ENCODE measurements at places on chromosomes 7 and 10.

GRCh38 chr10:88473989-88474883, 108.9 kb downstream of the RNLS start:
- DNase-seq: no peak

- no peak for DNase-seq
Measured at GRCh38 chr10:69466689-69467088, 15.4 kb downstream of the TSPAN15 start.

- DNase-seq: no peak
Measured at GRCh38 chr10:69218831-69219230, 1.3 kb upstream of the HKDC1 start.

DNA sequence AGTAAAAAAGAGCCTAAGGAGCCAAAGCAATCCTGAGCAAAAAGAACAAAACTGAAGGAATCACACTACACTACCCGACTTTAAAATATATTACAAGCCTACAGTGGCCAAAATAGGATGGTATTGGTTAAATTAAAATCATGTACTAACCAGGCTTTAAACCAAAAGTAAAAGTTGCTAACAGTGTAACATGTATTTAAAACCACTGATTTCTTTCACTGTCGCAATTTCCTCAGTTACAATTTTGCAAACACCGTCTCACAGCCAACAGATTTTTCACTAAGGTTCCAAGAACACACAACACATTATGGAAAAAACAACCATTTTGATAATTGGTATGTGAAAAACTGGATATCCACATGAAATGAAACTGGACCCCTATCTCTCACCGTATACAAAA, 74.0 kb downstream of the JMJD1C start:
- no peak for DNase-seq

DNA sequence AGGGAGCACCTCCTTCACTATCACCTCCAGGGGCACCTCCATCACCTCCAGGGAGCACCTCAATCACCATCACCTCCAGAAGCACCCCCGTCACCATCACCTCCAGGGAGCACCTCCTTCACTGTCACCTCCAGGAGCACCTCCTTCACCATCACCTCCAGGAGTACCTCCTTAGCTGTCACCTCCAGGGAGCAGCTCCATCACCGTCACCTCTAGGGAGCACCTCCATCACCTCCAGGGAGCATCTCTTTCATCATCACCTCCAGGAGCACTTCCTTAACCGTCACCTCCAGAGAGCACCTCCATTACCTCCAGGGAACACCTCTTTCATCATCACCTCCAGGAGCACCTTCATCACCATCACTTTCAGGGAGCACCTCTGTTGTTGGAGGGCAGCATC, 103.0 kb downstream of the DNAJB6 start:
- no peak for DNase-seq

DNA sequence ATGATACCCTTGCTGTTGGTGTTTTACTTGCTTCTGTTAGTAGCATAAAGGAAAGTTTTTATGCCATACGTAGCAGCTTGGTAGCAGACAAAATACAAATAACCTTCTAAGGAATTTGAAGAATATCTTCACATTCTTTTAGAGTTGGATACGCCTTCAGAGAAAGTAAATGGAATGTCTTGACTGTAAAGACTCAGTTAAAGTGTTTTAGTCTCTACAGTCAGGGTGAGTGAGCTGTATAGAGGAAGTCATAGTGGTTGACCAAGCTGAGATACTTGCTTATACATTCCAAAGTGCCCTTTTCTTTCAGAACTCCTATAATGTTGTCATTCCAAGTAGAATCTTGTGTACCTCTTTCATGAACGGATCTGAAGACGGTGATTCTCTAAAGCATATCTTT, 37.7 kb downstream of the RABGEF1 start:
- no peak for DNase-seq

DNA sequence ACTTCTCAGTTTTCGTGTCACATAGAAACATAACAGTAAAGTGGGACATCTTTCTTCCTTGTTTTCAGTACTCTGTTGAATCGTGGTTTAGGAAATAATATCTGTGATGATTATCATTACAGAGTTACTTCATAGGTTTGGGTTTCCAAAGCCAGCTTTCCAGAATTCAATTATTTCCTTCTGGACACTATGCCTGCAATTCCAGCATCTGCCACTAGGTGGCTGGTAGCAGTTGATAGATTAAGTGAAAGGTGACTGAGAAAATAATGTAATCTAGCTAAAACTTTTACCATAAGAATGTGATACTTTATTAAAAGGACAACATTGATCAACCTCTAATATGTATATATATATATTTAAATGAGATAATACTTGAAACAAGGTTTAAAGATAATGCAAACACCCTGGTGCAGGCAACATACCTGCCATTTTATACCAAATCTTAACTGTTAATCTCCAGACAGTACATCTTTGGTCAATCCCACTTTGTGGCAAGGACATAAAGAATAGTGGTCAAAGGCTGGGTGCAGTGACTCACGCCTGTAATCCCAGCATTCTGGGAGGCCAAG, 102.6 kb downstream of the SH3PXD2A start:
- DNase-seq: no peak

GRCh38 chr7:96273716-96274115, 48.2 kb downstream of the SLC25A13 start:
- DNase-seq: no peak

- no peak for DNase-seq
Measured at GRCh38 chr10:24465124-24465874, 256.4 kb downstream of the KIAA1217 start.

DNA sequence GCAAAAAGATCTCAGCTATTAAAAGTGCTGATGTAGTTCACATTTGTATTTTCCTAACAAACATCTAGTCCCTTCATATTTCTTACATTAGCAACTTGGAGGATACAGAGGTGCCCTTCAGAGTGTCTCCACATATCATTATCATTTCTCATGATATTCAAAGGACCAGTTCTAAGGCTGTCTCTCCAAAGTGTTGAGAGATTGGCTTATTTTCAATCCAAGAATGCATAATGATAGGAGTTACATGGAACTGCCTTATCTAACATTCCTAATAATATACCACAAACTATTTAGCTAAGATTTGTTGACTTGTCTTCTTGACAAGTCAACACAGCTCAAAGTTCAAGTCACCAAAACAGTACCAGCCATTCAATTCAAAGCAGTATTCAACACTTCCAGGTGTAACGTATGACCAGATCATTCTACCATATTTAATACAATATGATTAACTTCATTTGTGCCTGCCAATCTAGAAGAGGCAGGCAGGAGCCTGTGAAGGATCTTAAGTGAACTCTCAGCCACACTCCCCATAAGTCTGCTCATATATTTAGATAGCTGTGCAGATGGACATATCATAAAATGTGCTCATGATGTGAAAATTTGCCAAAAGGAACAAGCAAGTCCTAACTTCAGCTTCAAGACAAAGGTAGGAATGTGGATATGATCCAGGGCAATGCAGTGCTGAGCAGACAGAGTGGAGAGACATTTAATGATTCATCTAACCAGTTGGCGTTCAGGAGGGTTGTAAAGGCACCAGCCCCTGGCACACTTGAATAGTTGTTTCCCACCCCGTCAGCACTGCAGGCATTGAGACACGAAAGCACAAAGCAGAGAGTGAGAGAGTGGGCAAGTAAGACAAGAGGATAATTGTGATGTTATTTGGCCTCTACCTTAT, 108.3 kb downstream of the MTERF1 start:
- DNase-seq: no peak

DNA sequence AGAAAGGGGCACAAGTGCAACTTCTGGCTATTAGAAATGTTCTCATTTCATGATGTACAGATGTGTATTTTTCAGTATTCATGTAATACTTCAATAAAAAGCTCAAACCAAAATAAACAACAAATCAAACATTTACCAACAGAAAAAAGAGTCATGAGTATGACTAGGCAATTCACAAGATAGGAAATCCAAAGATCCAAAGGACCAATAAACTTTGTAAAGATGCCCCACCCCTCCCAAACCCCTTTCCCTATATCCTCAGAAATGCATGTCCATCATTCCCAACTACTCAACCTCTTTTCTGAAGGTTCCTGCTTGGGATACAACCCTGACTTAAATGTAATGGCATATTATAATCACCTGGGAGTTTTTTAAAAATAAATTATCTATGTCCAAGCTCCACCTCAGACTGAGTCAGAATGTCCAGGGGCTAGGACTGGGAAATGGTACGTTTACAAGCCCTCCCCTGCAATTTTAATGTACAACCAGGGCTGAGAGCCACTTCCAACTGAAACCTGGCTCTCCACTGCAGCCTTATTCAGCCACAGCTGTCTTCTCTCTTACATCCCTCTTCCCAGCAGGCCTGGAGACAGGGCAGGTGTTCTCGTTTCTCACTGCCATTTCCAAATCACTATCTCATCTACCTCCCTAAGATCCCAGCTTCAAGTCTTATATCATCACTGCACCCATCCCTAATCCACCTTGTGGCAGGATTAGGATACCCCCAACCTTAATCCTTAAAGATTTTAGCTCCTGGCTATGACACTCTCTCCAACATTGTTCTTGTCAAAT, 36.5 kb downstream of the COA1 start:
- no peak for DNase-seq

DNA sequence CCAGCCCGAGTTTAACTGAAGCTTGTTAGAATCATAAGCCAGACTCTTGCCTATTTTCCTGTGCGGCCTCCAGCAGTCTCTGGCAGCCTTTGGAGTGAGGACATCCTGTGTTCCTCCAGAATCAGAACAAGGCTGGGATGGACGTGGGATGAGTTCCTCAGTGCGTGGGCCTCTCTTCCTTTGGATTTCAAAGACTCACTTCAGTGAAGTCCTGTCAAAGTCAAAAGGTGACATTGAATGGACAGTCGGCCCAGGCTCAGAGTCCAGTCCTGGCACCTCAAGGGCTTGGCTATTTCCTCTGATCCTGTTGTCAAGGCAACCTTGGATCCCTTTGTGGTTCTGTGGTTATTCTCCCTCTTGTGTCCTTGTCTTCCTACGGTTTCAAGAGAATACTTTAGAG, 21.4 kb upstream of the SMC3 start:
- no peak for DNase-seq

DNA sequence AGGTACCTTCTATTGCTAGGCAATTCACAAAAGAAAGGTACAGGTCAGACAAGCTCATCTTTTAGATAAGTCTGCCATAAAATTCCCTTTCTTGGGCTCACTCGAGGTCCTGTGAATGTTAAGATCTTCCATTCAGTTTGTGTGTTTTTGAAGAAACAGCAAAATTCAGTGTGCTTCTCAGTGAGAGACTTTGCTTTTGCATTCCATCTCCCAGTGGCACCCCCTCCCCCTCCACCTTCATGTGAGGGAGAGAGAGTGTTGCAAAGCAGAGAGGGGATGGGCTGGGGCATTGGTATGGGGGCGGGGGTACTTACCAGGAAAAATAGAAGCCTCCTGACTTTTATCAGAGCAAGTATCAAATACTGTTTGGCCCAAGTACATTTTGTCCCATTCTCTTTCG, 3.8 kb upstream of the TECTB start:
- DNase-seq: no peak

GRCh38 chr10:133397938-133398337, 4.0 kb downstream of the MTG1 start:
- no peak for DNase-seq

DNA sequence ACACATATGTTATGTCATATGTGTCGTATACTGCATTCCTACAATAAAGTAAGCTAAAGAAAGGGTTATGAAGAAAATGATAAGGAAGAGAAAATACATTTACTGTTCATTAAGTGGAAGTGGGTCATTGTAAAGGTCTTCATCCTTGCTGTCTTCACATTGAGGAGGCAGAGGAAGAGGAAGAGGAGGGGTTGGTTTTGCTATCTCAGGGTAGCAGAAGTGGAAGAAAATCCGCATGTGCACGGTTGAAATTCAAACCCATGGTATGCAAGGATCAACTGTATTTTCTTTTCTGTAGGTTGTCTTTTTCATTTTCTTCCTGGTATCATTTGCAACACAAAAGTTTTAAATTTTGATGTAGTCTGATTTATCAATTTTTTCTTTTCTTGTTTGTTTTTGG, 6.3 kb downstream of the PLEKHA8 start:
- DNase-seq: no peak

DNA sequence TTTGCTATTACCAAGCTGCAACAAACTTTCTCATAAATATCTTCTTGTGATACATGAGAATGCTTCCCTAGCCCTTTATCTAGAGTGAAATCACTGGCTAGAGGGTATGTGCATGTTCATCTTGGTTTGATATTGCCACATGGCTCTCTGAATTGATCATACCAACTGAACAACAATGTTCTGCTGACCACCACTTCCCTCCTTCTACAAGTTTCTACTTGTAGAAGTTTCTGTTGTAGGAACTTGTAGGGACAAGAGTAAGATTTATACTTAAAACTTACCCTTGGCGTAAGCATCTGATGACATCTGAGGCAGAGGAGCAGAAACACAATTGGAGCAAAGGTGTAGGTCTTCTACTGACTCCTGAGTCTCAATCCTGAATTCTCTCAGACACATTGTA, 86.3 kb upstream of the FAM13C start:
- DNase-seq: no peak

DNA sequence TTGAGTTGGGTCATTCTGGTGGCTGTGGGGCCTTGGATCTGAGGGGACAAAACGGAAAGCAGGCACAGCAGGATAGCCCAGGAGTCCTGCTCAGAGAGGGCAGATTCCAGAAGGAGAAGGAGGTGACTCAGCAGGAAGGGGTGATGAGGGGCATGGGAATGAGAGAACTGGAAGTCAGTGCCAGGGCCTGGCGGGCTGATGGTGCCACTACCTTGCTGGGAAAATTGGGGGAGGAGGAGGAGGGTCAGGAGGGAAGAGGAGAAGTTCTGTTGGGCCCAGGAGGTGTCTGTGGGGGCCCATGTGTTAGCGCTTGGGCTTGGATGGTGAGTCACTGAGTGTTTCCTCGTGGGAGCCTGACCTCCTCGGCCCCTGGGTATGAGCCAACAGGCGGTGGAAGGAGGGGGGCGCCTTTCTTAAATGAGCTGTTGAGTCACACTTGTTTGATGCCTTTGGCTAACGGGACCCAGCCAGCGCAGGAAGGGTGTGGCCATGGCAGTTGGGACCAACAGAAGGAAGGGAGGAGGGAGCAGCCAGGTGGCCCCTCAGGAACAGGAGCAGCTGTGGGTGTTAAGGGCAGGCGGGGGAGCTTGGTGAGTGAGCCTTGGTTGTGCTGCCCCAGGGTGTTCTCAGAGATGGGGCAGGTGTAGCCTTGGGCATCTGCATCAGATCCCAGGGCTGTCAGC, 130.0 kb upstream of the BTBD16 start:
- no peak for DNase-seq

- DNase-seq: no peak
Measured at GRCh38 chr7:12884033-12884432, 196.6 kb downstream of the ARL4A start.

GRCh38 chr10:77532068-77532467, 105.5 kb downstream of the KCNMA1 start:
- DNase-seq: no peak

GRCh38 chr10:47311193-47311931, 10.9 kb upstream of the GDF2 start:
- peak; percentile 17 for DNase-seq

GRCh38 chr7:6227294-6227846, 45.1 kb downstream of the CYTH3 start:
- DNase-seq: no peak

DNA sequence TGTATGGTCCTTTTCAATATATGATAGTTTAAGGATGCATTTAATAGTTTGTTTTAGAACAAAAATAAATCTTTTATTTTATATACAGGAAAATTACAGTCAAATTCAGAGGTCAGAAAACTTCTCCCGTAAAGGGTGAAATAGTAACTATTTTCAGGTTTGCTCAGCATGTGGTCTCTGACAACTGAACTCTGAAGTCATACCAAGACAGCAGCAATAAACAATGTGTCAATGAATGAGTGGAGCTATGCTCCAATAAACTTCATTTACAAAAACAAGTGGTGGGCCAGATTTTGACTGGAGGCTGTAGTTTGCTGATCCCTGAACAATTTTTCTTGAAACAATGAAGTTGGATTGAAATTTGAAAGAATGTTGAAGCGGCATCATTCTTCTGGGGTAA, 123.6 kb downstream of the ZNF248 start:
- no peak for DNase-seq

All from effector CD4-positive, alpha-beta T cell (primary cell).